Kidney capillary endothelial cell (primary cell): ENCODE measurements at places on chromosomes 6 and 20.

DNA sequence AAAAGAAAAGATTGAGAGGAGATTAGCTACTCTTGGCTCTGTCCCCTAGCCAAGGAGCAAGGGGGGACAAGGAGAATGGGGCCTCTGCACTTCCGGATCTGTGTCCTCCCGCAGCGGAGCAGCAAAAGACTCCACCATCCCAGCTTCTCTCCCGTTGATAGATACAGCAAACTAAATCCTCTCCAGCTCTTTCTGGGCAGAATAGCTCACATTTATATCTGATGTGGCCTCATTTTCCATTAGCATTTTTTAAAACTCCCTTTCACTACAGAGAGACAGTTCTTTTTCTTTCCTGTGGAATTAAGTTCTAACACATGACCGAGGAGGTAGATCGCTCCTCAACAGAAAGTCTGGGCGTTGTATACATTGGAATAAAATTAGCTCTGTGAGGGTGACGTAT lies 260.9 kb upstream of the SOX4 start:
- DNase-seq = no peak

DNA sequence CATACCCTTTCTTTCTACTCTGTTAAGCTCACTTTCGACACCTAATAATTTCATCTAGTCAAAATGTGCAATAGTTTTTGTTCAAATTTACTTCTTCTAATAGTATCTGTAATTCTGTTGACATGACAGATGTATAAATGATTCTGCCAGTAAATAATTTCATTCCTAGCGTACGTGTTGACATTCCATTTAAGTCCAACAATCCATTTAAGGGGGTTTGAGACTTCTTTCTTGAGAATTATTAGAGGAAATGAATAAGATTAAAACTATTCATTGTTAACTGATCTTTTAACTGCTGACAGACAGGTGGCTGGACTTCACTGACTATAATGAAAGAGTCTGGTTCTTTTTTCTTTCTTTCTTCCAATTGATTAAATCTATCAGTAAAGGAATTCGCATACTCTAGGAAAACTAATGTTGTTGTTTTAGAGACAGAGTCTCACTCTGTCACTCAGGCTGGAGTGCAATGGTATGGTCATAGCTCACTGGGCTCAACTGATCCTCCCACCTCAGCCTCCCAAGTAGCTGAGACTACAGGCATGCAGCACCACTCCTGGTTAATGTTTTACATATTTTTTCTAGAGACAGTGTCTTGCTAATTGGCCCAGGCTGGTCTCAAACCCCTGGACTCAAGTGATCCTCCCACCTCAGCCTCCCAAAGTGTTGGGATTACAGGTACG lies 55.9 kb downstream of the MAP3K5 start:
- DNase-seq = no peak

GRCh38 chr6:34237722-34238584 lies 1.3 kb downstream of the HMGA1 start:
- DNase-seq = no peak

DNA sequence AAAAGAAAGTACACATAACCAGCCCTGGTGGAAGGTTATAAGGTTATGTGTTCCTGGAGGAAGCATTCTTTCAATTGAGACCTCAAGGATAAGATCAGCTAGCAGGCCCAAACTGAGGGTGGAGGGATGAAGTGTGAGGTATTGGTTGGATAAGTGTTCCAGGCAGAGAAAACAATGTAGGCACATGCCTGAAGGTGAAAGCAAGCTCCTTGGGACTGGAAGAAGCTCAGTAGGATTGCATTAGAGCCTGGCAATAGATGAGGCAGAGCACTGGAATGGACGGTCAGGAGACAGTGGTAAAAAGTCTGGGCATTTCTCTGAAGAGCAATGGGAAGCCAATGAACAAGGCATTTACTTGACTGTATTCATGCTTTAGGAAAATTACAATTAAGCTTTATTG lies 89.9 kb upstream of the SHLD1 start:
- DNase-seq = no peak

DNA sequence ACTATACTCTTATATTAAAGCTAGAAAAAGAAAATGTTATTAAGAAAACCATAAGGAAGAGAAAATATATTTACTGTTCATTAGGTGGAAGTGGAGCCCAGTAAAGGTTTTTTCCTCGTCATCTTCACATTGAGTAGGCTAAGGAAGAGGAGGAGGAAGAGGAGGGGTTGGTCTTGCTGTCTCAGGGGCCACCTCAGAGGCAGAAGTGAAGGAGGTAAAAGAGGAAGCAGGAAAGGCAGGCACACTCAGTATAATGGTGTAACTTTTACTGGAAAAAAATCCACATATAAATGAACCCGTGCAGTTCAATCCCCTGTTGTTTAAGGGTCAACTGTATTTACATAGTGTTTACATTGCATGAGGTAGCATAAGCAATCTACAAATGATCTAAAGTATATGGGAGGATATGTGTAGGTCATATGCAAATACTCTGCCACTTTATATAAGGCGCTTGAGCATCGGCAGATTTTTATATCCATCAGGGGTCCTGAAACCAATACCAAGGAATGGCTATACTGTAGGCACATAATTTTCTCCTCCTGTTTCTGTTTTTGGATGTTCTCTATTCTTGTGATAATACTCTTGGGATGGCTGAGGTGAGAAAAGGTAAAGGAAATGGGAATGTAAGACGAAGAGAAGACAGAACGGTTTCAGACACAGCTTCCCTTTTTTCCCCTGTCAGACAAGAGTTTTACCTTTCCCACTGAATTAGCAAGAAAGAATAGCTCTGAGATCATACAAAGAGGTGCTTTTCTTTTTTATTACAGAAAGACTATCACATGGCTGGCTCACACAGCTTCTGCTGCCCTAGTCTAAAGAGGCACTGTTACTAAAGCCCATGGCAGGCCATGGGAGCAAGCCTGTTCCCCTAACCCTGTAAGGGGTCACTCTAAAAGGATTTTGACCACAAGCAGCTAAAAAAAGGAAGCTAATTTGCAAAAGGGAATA lies 59.9 kb downstream of the NUDT3 start:
- DNase-seq = no peak

DNA sequence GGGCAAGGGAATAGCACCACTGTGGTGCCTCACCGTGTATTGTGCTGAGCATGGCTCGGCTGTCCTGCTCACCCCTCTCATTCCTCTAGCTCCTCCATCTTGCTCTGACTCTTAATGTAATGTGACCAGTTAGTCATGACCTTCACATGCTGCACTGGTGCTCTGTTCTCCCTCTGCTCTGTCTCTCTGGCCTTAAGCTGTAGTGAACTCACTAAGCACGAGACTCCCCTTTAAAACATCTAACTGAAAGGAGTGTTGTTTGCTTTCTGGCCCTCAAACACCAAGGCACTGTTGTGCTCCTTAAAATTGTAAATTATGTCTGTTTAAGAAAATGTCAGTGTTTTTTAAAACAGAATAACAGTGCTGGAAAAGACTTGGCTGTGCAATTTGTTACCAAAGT lies 140.4 kb downstream of the HDGFL1 start:
- no peak for DNase-seq

DNA sequence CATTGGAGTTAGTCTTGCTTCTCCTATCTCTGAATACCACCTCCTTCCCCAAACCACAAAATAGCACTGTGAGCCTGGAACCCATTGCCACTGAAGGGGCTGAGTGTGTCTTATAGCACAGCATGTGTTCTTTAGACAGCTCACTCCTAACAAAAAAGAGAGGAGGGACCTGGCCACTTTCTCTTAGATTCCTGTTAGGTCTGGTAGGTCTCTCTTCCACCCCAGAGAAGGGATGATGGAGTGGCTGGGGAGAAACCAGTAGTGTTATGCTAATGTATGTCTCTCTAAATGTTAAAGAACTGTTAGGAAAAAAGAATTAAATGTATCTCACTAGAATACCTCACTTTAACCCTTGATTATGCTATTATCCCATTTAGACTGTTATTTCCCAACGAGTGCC lies 340.3 kb downstream of the EPHA7 start:
- DNase-seq = no peak

DNA sequence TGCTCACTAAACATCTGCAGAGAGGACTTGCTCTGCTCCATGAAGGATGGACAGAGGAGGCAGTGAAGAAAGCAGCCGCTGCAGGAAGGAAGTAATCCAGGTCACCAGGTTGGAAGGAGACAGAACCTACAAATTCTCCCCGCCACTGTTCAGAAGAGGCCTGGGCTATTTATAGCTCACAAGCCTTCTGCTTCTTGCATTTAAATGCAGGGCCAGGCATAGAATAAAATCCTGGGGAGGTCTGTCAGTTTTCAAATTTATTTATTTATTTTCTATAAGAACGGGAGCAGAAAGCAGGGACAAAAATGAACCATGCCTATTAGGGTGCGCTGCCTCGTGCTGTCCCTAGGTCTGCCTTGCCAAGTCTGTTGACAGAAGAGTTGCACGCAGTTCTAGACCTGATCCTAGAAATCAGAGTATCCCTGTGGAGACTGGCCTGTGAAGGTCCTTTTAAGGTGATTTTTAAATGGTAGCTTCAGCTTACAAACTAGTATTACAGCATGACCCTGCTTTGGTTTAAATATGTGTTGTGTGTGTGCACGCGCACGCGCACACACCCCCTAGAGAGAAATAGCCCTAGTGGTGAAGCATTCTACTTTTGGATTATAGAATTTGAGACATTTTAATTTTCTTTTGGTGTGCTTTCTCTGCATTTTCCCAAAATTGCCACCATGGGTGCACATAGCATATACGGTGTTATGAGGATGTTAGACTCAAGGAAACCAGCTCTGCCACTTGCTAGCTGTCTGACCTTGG lies 19.5 kb downstream of the RIMS4 start:
- no peak for DNase-seq

DNA sequence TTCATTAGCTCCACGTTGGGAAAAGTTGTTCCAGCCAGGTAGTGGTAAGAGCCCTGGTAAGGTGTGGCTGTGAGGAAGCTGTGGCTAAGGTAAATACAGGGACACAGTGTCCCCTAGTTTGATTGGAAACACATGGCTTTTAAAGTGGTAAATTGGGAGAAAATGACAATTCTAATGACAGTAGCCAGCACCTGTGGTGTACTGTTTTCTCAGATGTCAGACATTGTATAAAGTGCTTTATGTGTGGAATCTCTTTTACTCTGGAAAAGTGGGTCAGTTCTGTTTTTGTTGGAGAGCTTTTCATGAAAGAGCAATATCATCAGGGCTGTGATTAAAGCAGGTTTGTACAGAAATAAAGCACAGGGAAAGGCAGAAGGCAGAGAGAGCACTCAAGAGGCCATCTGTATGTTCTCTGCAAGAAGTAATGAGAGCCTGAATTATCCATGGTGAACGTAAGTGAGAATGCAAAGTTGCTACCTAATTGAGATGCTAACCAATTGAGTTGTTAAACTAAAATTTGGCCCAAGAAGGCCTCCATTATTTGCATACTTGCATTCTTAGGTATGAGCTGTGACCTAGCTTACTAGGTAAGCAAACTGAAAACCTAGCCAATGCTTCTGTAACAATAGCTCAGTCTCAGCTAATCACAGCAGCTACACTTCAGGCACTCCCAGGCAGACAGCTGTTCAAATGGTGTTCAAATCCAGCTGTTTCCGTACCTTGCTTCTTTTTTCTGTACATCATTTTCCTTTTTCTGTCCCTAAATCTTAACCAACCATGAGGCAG lies 28.2 kb downstream of the MRAP2 start:
- DNase-seq = no peak

DNA sequence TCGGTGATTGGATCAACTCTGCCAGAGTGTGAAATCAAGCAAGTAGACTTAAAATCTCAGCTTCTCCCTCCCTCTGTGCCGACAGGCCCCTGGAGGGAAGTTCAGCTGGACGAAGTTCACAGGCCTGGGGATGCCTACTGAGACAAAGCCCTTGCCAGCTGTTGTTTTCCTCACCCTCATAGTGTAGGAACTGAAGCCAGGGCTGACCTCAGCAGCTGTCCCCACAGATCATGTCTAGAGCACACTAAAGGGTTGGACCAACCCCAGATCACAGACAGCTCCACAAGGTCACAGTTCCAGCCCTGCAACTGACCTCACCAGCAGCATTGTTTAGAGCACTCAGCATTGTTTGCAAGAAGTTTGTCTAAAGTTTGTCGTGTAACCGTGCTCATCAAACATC lies 261.9 kb upstream of the ECI2 start:
- no peak for DNase-seq

GRCh38 chr20:58482416-58482815 lies 32.8 kb downstream of the APCDD1L start:
- no peak for DNase-seq

DNA sequence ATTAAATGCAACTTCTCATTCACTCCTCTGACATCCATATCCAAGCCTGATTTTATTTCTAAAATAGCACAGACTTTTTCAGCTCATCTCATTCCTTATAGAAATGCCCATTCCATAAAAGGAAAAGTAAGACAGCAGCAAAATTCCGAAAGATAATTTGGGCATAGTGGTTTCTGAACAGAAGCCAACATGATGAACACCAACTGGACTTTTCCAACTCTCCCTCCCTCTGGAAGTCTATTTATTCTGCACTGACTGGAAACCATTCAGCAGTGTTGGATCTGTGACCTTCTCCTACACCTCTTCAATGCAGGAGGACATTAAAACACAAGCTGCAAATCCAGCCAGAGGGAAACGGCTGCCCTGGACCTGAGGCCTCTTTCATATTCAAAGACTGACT lies 306.2 kb upstream of the NT5E start:
- no peak for DNase-seq

GRCh38 chr6:64553249-64553786 lies 917.7 kb downstream of the PHF3 start:
- no peak for DNase-seq

DNA sequence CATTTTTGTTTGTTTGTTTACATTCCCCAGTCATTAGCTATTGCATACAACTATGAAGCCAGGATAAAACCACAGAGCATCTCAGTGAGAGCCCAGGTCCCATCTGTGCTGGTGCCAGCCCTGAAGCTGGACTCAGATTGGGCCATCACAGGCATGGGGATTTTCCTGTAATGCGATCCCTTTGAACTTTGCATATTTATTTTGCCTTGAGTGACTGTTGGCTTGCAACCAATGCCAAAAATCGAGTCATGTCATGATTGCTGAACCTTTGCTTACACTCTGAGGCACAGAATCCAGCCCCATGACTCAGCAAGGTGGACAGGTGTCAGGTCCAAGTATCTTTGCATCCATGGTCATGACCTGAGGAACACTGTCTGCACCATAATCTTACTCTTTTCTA lies 46.2 kb upstream of the GGTLC1 start:
- no peak for DNase-seq

GRCh38 chr20:49612127-49612738 lies 44.3 kb upstream of the PTGIS start:
- no peak for DNase-seq

GRCh38 chr6:140208286-140208685 lies 833.8 kb upstream of the CITED2 start:
- no peak for DNase-seq

DNA sequence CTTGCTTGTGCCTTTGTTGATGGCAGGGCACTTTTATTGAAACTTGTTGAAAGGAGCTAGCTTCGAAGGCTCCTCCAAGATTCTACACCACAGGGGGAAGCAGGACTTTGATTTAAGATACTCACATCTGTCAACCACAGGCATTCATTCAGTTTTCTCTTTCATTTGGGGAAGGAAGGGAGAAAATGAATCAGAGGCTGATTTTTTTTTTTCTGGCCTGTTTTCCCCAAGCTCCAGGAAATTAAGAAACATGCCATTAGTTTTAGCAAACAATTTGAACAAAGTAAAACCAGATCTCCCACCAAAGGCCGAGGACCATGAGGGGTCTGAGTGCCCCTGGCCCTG lies 8.7 kb upstream of the APCDD1L start:
- no peak for DNase-seq
